ENCODE measurements at places on chromosomes 7 and 10. TPM values are rescaled to one million over a fixed set of nuclear protein-coding genes. Genes with fewer than 3 reads are reported as not detected.

TFR2 gene
- polyA plus RNA-seq, result 1.1 TPM

NEUROG3 gene
- polyA plus RNA-seq, result not detected

KLF14 gene
- polyA plus RNA-seq, result 0.47 TPM

WNT2 gene
- 0.70 TPM for polyA plus RNA-seq

PAPOLB gene
- 0.09 TPM for polyA plus RNA-seq

GIMAP8 gene
- polyA plus RNA-seq, result 8.8 TPM

MALRD1 gene
- polyA plus RNA-seq, result 1.4 TPM

AKR1C1 gene
- 15.7 TPM for polyA plus RNA-seq

NUTM2E gene
- polyA plus RNA-seq, result 1.2 TPM

LIPF gene
- polyA plus RNA-seq, result 0.35 TPM

FAM237B gene
- 0.96 TPM for polyA plus RNA-seq

CAV2 gene
- polyA plus RNA-seq, result 23.4 TPM

All from renal pelvis (tissue), 12 donors.